ENCODE measurements at places on chromosomes 12 and 14.
A peak's percentile ranks its signal among the peaks of the same experiment; 100 is the strongest.

- no peak for DNase-seq
Observed at GRCh38 chr14:73748858-73749357, 34.7 kb upstream of the PNMA1 start.

GRCh38 chr12:40106655-40107054, 774 bp upstream of the SLC2A13 start:
- DNase-seq = no peak

- no peak for DNase-seq
Observed at GRCh38 chr14:90088176-90088575, 26.4 kb downstream of the KCNK13 start.

DNA sequence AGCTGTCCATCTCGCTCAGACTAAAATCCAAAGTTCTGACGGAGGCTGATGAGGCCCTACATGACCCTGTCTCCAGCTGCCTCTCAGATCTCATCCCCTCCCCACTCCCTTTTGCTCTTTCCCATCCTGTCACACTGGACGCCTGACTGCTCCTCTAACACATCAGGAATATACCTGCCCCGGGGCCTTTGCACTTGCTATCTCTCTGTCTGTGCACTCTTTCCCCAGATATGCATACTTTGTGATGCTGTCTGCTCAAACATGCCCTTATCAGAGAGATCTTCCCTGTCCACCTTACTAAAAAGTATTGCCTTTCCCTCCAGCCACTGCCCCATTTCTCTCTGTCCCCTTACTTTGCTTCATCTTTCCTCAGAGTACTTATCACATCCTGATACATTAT, 238.8 kb downstream of the ANO2 start:
- DNase-seq = no peak

DNA sequence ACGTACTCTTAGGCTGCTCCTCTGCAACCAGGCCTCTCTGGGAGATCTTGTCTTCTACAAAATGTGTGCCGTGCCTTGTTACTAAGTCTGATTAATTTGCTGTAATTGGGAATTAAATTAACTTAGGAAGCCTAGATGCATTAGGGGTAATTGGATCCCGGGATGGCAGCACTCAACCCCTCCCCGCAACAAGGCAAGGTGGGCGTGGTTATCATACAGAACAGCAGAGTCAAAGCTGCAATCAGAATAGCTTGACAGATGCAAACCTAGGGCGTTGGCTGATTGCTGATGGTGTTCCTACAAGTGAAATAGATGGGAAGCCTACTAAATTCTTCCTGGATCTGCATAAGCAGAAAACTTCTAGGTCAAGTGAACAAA, 34.5 kb upstream of the NFYB start:
- no peak for DNase-seq

DNA sequence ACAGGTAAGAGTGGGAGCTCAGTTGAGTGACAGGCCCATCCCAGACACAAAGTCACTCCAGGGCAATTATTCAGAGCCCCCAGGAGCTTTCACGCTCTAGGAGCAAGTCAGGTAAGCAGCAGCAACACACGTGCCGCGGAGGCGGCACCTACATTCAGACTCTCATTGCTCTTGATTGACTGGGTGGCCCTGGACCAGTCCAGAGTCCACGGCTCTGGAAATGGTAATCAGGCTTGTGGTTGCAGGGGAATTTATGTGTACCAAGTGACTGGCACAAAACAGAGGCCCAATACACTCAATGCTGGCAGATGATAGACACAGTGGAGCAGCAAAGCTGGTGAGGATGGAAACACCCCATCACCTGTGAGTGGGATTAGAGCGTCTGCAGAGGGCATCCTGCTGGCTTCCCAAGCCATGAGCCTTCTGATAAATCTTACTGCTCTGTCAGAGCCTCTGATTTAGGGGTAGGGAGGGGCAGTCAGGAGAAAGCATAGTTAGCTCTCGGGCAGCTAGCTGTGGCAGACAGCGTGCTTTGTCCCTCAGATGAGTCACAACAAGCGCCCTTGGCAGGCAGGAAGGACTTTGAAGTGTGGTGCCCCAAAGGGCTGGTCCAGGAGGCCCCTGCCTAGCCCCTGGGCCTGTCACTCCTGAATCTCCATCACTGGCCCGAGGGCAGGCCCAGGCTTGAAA, 344.7 kb downstream of the CACNA1C start:
- no peak for DNase-seq

DNA sequence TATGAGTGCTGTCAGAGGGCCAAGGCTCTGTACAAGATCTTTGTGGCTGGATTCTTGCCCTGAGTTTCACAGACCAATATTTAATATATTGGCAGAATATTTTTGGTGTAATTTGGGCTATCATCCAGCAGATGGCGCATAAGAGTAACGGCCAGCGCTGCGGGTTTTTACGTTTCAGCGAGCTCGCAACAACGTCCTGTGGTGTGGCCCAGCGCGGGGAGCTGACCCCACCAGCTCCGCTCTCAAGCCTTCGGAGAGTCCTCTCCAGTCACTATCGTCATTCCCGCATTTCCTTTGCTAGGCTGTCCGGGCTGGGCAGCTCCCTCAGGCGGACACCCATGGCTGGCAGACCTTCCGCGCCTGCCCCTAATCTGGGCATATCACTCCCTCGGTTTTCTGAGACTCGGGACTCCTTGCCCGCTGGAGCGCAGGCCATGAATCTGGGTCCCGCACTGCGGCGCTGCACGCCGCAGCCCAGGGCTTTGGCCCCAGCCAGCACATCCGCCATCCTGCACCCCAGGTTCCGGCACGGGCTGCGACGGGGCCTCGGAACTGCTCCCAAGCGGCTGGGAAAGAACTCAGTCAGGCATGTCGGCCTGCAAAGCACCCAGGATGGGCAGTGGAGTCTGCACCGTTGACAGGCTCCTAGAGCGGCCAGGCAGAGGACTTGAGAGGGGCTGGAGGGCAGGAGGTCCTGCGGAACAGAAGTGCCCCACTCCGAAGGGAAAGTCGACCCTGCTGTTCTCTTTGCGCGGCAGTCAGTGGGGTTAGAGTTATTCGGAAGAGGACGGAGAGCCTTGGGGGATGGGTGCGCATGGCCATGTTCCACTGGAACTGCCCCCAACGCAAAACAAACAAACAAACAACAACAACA, 18.4 kb downstream of the OLR1 start:
- peak; percentile 77 for DNase-seq

DNA sequence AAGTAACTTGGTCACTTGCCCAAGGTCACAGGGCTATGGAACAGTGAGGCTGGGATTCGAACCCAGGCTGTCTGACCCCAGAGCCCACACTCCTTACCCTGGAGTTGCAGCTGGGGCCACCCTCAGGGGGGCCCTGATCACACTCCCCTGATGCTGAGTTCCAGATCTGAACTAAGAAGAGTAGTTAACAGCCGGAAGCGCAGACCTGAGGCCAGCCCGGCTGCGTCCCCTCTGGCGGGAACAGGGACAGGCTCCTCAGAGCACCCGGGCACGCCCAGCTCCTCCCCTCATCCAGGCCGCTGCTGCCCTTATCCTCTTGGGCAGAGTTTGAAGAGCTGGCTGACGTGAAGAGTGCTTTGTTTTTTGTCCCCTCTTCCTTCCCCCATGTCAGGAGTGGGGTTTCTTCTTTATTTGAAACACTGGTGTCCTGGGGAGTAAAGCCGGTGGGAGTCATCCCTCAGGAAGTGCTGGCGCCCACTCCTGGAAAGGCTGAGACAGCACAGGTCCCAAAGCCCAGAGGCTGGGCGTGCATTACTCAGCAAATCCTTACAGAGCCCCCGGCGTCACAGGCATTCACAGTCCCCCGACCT, 8.7 kb downstream of the PHB2 start:
- peak; percentile 87 for DNase-seq

- no peak for DNase-seq
Observed at GRCh38 chr12:57296291-57296690, 45.3 kb upstream of the STAC3 start.

GRCh38 chr14:105989566-105990302, 463.4 kb downstream of the TMEM121 start:
- DNase-seq = no peak

GRCh38 chr12:12333407-12334366, 16.4 kb downstream of the MANSC1 start:
- DNase-seq = no peak

GRCh38 chr12:31682136-31682962, 22.9 kb downstream of the ETFBKMT start:
- DNase-seq = peak; percentile 81

GRCh38 chr12:25959071-25959961, 834 bp downstream of the RASSF8 start:
- no peak for DNase-seq

DNA sequence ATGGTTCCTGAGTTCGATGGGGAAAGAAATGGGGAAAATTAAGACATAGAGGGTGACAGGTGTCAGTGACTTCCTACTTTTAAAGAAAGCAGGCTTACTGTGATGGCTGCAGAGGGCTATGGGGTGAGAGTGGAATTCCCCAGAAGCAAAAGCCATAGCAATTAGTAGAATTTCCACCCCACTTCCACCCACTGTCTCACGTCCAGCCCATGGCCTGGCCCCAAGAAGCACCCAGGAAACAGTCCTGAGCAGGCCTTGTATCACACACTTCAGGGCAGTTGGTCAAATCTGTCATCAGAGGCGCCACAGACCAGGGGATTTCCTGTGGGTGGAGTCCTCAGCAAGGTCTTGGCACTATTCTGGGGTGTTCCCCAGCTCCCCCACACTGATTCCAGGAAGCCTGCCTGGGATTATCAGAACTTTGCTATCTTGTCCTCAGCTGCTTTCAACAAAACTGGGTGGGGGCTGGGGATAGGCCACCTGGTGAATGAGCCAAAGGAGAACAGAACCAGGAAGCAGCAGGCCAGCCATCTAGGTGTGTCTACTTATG, 120.1 kb upstream of the CCND2 start:
- DNase-seq = no peak

DNA sequence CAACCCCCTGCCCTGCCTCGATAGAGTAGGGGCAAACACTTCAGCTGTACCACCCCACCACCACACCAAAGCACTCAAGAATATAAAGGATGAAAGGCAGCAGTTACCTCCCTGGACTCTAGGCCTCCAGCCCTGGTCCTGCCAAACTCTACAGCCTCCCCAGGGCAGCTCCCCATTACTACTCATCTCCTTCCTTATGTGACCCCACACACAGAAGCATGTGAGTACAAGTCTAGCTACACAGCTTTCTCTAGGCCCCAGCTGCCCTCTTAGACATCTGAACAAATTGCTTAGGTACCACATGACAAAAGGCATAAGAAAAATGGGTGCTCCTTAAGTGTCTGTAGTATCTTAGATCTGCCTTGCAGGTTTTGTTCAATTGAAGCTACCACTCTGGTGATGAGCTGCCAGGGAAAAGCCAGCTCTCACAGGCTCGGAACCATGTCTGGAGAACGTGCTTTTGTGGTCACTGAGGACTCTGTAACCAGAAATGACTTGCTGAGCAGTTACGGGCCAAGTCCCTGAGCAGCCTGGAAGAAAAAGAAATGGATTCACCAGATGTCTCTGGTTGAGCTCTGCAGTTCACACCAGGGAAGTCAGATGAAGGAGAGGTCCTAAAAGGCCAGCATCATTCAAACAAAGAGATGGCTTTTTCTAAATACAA, 32.8 kb downstream of the FMNL3 start:
- DNase-seq = no peak

DNA sequence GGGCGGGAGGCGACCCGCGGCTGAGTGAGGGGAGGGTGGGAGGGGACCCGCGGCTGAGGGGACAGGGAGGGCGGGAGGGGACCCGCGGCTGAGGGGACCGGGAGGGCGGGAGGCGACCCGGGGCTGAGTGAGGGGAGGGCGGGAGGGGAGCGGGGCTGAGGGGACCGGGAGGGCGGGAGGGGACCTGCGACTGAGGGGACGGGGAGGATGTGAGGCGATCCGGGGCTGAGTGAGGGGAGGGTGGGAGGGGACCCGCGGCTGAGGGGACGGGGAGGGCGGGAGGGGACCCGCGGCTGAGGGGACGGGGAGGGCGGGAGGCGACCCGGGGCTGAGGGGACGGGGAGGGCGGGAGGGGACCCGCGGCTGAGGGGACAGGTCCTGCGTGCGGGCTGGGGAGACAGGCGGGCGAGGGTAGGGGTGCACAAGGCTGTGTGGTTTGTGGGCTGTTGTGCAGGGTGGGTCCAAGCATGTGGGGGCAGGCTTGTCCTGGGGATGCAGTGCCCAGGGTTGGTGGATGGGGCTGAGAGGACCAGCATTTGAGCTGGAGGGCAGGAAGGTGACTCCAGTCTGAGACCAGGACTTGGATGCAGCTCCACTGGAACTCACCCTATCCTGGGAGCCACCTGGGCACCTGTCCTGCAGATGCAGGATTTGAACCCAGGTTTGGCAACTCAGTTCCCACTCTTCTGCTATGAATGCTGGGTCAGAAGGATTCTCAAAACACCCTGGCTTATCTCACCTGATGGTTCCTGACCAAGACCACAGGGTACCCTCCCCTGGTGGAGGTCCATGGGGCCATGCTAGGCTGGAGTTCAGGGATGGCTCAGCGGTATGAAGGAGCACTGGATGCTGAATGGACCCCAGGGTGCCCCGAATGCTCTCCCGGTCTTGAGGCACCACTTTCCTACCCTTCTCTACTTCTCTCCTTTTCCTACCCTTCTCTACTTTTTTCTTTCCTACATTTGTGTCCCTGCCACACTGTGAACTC, 9.4 kb downstream of the PLD4 start:
- peak; percentile 57 for DNase-seq

DNA sequence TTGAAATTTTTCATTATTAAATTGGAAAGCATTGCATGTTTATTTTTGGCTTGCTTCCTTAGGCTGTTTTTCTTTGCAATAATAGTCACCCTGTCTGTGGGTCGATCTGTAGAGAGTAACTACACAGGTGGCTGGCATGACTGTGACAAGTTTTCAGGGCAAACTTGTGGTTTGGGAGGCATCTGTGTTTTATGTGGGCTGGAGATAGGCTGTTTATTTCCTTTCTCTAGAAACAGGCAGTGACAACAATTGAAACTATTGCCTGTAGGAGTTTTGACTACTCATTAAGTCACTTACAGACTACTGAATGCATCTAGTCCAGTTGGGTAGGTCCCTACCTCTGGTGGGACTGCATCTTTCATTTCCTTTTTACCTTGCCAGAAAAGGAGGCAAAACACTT, 155.6 kb downstream of the DYRK2 start:
- no peak for DNase-seq

DNA sequence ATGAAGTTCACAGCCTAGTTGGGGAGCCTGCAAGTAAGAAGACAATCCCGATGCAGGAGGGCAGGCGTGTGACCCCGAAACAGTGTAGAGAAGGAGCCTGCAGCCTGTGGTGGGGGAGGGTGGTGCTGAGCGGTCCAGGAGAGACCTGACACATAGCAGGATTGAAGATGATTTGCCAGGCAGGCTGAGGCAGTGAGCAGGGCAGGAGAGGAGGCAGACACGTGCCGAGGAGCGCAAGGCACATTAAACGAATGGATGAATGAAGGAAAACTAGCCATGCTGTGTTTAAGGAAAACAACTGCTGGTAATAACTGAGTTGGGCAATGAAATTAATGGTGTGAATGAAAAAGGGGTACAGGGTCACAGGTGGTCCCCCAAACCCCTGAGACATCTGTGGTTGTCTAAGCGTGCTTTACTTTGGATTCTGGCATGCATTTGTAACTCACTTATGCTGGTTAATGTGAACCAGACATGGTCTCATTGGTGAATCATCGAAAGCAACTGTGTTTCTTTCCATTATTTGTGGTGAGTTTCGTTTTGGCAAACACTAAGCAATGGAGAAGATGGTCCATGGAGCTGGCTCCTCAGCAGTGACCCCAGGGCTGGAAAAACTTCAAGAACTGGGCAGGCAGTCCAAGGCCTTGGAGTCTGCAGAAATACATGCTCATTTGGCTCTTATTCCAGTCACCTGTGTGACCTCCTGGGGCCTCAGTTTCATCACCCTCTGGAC, 96.9 kb upstream of the EVL start:
- no peak for DNase-seq

Measured in iPS-NIHi11 (cell line).